ENCODE measurements at places on chromosomes 13 and 19. TPM values are rescaled to one million over a fixed set of nuclear protein-coding genes. Genes with fewer than 3 reads are reported as not detected.

The APOC4 gene
- total RNA-seq: not detected

The SYNGR4 gene
- not detected for total RNA-seq

The SIAH3 gene
- total RNA-seq: 0.02 TPM

The ZNF573 gene
- 9.7 TPM for total RNA-seq

The ADAT3 gene
- total RNA-seq: 3.2 TPM

The ARL11 gene
- total RNA-seq: not detected

The CDX2 gene
- total RNA-seq: not detected

The POGLUT2 gene
- 37.3 TPM for total RNA-seq

The ZNF556 gene
- total RNA-seq: not detected

The VSIG10L gene
- total RNA-seq: 5.4 TPM

The UGGT2 gene
- 48.1 TPM for total RNA-seq

The SIGLECL1 gene
- not detected for total RNA-seq

The UTP14C gene
- 27.6 TPM for total RNA-seq

The SULT2B1 gene
- total RNA-seq: not detected

The SLC7A1 gene
- 108 TPM for total RNA-seq

The PPP1R37 gene
- 23.9 TPM for total RNA-seq

The ZNF154 gene
- 15.7 TPM for total RNA-seq

The MEIOSIN gene
- total RNA-seq: not detected

The KLF1 gene
- not detected for total RNA-seq

The TTC9B gene
- total RNA-seq: not detected

The LGALS7B gene
- total RNA-seq: not detected

The RGCC gene
- total RNA-seq: not detected

The EPSTI1 gene
- total RNA-seq: 3.8 TPM

The C19orf85 gene
- not detected for total RNA-seq

The ZNF208 gene
- total RNA-seq: not detected

The NAXD gene
- total RNA-seq: 23.5 TPM

The PALM gene
- 175 TPM for total RNA-seq

The UFM1 gene
- 59.3 TPM for total RNA-seq

The CEACAM6 gene
- not detected for total RNA-seq

The ZNF536 gene
- not detected for total RNA-seq

The FGF9 gene
- 0.90 TPM for total RNA-seq

The SIGLEC7 gene
- not detected for total RNA-seq

The RASGRP4 gene
- not detected for total RNA-seq

The CEACAM5 gene
- total RNA-seq: not detected

The TMEM59L gene
- 4.4 TPM for total RNA-seq

The RXFP2 gene
- not detected for total RNA-seq

The MCEMP1 gene
- not detected for total RNA-seq

The HSH2D gene
- total RNA-seq: not detected

The AZU1 gene
- total RNA-seq: 0.51 TPM

The MLLT1 gene
- 61.2 TPM for total RNA-seq

The ERICH4 gene
- total RNA-seq: not detected

The MAP2K7 gene
- 24.4 TPM for total RNA-seq

The ZNF582 gene
- total RNA-seq: 4.1 TPM

The ZIC5 gene
- total RNA-seq: 5.8 TPM

The FFAR2 gene
- not detected for total RNA-seq

The IZUMO2 gene
- total RNA-seq: not detected

The SLAIN1 gene
- total RNA-seq: 0.69 TPM

The KLK6 gene
- not detected for total RNA-seq

The CYP2A7 gene
- not detected for total RNA-seq

All from chondrocyte (in vitro differentiated cells).